ENCODE measurements at places on chromosomes 11 and 22. TPM values are rescaled to one million over a fixed set of nuclear protein-coding genes. Genes with fewer than 3 reads are reported as not detected.
A peak's percentile ranks its signal among the peaks of the same experiment; 100 is the strongest.

The TTC17 gene
- 42.0 TPM for total RNA-seq

- no peak for DNase-seq
These were observed 98.2 kb upstream of the MTMR2 start for GRCh38 chr11:96021901-96022650.

DNA sequence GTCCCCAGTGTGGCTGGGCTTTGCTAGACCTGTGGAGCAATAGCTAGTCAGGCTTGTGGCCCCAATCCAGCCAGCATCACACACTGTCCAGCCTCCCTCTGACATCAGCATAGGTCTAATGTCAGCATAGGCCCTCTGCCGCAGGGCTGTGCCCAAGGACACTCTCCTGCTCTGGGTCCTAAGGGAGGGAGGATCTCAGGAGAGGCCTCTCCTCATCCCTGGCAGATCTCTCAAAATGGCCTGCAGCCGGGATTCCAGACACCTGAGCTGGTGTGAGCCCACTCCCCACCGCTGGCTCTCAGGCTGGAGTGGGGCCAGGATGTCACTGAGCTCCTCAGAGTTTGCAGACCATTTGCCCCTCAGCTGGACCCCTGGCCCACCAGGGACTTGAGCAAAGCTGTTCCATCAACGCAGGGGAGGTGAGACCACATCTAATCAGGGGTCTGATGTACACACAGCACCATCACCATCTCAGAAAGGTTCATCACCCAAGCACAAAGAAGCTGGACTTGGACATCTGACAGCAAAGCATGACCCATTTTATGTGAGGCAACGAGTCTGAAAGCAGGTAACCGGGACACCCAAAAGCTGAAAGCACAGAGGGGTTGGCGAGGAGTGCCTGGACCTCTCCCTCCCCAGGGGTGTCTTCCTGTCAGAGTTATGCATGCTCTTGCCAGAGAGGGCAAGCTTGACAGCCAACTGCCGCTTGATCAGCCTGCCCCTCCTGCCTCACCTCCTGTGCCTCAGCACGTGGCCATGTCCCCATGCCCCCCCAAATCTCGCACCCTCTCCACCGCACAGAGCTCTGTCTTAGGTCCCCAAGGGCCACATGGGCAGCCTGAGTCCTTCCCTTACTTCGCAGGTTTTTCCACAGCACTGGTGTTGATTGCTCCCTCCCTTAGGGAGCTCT, 69.7 kb upstream of the SEPTIN5 start:
- DNase-seq, result no peak

- no peak for DNase-seq
These were observed 10.3 kb downstream of the PARVG start for GRCh38 chr22:44191036-44191454.

The SLC5A1 gene
- not detected for total RNA-seq

The OTOG gene
- total RNA-seq, result not detected

- DNase-seq, result no peak
These were observed 50.4 kb upstream of the RAB1B start for GRCh38 chr11:66218036-66218435.

GRCh38 chr11:127385071-127385470, 384.5 kb upstream of the KIRREL3 start:
- DNase-seq, result no peak

The MFRP gene
- not detected for total RNA-seq

- no peak for DNase-seq
These were observed 50.8 kb downstream of the PISD start for GRCh38 chr22:31611061-31611760.

The DEUP1 gene
- total RNA-seq, result not detected

The ST13 gene
- 203 TPM for total RNA-seq

The CEP126 gene
- total RNA-seq, result 1.6 TPM

DNA sequence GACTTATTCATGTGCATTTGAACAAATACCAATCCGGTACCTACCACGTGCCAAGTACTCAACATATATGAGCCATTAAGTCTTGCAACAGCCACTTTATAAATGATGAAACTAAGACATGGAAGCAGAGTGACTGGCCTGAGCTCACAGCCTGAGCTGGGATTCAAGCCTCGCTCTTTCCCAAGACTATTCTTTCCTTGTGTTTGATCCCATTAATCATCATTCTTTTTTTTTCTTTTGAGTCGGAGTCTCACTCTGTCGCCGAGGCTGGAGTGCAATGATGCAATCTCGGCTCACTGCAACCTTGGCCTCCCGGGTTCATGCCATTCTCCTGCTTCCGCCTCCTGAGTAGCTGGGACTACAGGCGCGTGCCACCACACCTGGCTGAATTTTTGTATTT, 119.3 kb downstream of the ABTB2 start:
- no peak for DNase-seq

The SCGB1D2 gene
- not detected for total RNA-seq

DNA sequence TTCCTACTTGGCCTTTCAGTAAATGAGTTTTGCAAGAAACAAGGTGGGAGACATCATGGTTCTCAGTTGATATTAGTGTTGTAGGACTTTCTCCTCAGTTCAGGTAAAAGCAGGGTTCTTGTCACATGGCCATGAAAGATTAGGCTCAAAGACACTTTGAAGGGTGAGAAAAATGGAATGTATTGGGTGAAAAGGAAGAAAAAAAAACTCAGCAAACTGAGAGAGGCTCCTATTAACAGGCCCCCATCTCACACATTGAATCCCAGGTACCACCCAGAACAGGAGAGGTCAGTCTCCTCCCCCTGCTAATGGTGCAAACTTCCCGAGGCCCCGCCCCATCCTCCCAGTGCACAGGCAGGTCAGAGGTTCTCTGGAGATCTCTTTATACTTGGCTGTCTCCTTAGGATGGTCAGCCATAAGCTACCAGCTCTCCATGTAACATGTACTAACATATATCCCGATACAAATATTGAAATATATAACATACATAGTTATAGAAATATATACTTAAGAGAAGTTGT, 62.2 kb downstream of the MICAL2 start:
- DNase-seq, result no peak

DNA sequence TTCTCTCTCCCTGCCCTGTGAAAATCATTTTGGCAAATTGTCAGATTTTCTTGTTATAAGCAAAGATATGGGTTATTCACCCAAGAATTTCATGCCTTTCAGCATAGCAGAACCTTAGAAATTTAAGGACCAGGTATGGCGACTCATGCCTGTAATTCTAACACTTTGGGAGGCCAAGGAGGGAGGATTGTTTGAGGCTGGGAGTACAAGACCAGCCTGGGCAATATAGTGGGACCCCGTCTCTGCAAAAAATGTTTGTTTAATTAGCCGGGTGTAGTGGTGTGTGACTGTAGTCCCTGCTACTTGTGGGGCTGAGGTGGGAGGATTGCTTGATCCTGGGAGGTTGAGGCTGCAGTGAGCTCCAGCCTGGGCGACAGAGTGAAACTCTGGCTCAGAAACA, 27.6 kb downstream of the APLP2 start:
- DNase-seq, result no peak

DNA sequence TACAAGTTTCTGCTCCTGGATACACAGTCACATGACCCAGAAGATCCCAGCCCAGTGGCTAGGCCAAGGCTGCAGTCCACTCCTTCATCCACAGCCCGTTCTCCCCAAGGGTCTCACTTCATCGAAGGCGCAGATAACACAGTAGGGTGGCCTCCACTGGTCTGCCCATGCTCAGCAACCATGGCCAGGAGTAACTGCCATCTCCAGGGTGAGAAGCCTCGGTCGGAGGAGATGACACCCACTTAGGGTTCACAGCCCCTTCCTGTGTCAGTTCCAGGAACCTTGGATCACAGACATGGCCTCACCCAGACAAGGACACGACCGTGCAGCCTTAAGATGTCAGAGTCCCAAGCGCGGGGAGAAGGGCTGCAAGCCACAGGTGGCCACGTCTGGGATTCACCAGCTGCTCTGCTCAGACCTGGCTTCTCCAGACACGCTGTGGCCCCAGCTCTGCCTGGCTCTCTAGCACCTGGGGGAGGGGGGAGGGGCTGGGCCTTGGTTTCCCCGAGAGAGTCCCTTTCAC, 2.6 kb downstream of the BET1L start:
- no peak for DNase-seq

GRCh38 chr22:38304526-38304925, 12.7 kb downstream of the CSNK1E start:
- DNase-seq, result no peak

DNA sequence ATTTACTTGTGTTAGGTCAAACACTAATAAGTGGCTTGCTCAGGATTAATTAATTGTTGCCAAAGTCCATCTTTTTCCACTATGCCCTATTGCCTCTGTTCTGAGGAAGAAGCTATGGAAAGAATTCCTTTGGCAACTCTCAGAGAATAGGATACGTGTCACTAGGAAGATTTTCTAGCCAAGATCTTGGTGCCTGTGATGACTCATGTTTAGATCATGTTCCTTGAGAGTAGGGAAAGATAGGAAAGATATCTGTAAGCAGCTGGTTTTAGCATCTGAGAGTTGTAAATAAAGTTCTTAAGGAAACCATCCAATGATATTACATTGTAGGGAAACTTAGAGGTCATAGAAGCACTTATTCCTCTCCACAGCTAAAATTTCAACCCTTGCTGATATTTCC, 15.7 kb downstream of the SLN start:
- DNase-seq, result peak; percentile 97

The KDELR3 gene
- total RNA-seq, result 40.0 TPM

Measured in LHCN-M2 (cell line).